HEK293T (cell line): ENCODE measurements at places on chromosomes 11 and 22.

GRCh38 chr11:72267956-72268617, 24.1 kb upstream of the PHOX2A start:
- DNase-seq = no peak

DNA sequence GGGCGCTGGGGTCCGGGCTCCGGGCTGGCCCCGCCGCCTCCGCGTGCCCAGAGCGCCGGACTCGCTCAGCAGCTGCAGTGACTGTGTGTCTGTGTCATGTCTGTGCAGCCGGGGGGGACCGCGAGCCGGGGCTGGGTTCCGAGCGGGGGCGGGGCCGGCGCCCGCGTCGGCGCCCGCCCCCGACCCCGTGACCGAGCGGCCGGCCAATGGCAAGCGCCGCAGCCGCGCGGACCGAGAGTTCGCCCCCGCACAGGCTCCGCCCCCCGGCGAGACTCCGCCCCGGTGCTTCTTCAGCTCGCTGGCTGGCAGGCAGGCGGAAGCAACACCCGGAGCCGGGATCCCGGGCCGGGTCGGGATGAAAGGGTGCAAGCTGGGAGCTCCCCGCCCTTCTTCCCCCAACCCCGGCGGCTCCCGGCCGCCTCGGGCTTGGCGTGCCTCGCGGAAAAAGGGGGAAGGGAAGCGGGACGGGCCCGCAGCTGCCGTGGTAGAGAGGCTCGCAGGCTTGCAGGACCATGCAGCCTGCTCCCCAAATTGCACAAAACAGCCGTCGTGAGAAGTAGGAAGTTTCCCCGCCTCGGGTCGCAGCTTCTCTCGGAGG, 750 bp upstream of the LARGE1 start:
- peak; percentile 96 for DNase-seq

- peak; percentile 66 for DNase-seq
Observed at GRCh38 chr11:72223615-72224563, 678 bp upstream of the INPPL1 start.

- peak; percentile 48 for DNase-seq
Observed at GRCh38 chr11:77113382-77114088, 10.9 kb downstream of the OMP start.

- DNase-seq = no peak
Observed at GRCh38 chr22:40196628-40197360, 19.1 kb downstream of the TNRC6B start.

DNA sequence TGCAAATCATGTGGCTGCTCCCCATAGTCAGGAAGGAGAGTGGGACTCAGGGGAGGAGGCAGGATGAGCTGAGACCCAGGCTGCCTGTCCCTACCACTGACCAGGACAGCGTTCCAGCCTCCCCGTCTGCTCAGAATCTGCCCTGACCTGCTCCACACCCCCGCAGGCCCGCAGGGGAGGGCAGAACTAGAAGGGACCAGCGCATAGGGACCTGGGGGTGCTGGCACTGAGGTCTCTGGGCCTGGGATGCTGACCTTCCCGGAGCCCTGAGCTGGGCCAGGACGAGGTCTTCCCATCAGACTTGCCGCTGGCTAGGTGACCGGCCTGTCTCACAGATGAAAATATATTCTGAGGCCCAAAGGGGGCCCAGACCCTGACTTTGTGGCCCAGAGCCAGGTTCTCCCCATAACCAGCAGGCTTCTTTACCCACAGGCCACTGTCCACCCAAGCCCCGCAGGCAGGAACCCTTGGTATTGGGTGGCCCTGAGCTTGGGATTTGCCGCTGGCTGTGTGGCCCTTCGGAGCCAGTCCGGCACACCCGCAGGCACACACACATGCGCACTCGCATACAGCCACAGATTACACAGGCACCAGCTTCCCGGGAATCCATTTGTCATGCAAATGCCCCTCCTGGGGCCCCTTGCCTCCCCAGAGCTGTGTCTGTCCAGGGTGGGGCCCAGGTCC, 13.8 kb upstream of the PIM3 start:
- no peak for DNase-seq

- DNase-seq = no peak
Observed at GRCh38 chr11:105236664-105237063, 97.1 kb upstream of the CARD18 start.

DNA sequence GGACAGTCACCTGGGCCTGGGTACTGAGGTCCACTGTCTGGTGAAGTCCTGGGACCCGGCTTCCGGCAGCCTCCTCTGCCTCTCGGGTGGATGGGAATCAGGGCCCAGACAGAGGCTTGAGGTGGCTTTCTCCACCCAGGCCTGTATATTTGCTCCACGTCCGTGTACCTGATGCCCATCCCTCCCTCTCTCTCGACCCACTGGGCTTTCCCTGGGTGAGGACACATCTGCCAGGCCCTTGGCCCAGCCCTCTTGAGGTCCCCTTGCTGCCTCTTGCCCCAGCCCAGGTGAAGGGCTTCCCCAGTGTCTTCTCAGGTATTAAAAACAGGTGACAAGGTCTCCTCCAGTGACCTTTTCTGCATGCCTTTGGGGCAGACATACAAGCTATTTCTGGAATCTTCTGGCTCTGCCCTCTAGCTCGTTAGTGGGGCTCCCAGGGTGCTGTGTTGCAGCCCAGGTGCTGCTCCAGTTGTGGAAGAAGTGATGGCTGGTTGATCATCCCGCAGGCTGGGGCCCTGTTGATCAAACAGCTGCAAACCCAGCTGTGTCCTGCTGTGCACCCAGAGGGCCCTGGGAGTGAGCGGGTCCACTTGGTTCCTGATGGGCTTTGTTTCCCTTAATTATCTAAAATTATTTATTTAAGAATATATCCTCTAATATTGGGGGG, 25.5 kb upstream of the ACR start:
- DNase-seq = no peak

GRCh38 chr11:60910711-60911380, 3.1 kb upstream of the TMEM109 start:
- DNase-seq = no peak

DNA sequence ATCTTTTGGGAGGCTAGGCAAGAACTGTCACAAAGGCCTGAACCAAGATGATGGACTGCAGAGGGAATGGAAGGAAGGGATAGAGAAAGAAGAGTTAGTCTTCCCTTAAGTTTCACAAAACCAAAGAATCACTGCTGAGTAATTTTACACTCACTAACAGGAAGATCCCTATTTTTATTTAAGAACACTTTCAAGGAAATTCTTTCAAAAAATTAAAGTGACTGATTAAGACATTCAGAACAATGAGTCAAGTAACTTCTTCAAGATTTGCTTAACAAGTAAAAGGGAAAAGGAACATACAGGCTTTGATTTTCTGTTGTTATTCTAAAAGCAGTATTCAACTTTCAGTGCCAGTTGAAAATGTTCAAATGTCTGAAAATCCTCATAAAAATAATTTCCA, 3.1 kb downstream of the PITPNB start:
- no peak for DNase-seq

DNA sequence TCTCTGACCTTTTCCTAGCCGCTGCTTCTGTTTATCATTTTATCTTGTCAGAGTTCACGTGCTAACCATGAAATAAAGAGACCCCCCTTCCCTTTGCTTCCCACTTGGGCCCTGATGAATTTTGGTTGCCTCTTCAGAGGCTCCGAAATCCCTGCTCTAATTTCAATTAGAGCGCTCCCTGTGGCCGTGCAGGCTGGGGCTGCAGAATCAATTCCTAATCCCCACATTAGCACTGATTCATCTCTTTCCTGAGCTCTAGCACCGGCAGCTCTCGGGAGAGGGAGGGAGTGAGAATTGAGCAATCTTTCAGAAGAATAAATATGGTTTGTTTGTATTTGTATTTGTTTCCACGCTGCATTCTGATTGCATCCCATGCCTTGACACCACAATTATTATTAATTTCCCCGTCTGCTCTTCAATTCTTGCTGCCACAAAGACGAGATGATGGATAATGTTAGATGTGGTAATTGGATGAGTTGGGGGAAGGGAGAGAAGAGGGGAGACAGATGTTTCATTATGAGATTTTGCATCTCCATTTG, 76.9 kb downstream of the NTM start:
- no peak for DNase-seq

GRCh38 chr11:73203790-73204189, 14.3 kb upstream of the P2RY2 start:
- DNase-seq = no peak

GRCh38 chr11:15859411-15859810, 496.9 kb downstream of the SOX6 start:
- no peak for DNase-seq

DNA sequence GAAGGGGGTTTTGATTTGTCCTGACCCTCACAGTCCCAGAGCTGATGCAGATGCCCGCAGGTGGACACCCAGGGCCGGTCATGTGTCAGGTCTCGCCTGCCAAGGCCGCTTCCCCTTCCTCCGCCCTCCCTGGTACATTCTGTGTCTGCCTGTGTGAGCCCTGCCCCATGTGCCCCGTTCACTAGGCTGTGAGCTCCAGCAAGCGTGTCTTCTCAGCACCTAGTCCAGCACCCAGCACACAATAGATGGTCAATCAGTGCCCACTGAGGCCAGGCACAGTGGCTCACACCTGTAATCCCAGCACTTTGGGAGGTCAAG, 29.9 kb upstream of the PPARA start:
- DNase-seq = no peak

DNA sequence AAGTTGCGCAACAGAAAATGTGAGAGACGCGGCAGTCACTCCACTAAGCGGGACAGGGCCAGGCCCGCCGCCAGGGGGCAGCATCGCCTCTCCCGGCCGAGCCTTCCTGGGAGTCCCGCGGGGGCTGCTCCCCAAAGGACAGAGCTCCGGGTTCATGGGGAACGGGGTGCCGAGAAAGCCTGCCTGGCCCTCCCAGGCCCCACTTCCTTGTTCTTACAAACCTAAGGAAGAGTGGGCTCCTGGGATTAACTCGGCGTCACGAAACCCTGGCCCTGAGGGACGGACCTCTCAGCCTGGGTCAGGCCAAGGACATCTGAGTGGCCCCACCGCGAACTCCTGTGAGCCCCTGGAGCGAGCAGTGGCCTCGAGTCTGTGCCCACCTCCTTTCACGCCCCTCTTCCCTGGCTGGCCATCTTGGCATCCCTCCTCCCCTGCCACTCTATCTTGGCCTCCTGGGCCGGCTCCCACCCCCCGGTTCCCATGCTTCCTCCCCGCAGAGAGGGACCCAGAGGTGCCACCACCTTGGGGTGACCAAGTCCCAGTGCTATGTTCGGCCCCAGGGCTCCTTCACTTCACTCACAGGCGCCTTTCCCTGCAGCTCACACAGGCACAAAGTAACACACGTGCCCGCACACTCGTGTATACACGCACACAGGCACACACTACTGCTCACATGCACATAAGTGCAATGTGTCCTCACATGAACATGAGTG, 99.9 kb upstream of the FGF3 start:
- peak; percentile 82 for DNase-seq

DNA sequence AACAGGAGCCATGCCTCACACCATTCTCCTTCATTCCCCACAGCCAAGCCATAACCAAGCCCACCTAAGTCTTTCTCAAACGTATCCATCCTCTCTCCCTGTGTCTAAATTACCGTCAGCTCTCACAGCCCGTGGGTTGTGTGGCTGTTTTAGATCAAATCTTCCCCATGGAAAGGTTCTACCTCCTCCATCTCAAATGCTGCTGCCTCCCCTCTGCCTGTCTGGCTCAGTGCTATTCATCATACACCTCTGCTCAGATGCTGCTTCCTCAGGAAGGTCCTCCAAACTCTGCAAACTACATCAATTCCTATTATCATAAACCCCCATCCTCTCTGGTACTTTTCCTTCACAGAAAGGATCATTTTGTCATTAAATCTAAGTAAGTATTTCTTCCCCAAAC, 15.1 kb downstream of the NFRKB start:
- DNase-seq = no peak
